ENCODE measurements at places on chromosomes 6 and 20.

- no peak for DNase-seq
These were observed 91.1 kb upstream of the PMEPA1 start for GRCh38 chr20:57800791-57801430.

- no peak for DNase-seq
These were observed 38.7 kb upstream of the ECI2 start for GRCh38 chr6:4174042-4174441.

DNA sequence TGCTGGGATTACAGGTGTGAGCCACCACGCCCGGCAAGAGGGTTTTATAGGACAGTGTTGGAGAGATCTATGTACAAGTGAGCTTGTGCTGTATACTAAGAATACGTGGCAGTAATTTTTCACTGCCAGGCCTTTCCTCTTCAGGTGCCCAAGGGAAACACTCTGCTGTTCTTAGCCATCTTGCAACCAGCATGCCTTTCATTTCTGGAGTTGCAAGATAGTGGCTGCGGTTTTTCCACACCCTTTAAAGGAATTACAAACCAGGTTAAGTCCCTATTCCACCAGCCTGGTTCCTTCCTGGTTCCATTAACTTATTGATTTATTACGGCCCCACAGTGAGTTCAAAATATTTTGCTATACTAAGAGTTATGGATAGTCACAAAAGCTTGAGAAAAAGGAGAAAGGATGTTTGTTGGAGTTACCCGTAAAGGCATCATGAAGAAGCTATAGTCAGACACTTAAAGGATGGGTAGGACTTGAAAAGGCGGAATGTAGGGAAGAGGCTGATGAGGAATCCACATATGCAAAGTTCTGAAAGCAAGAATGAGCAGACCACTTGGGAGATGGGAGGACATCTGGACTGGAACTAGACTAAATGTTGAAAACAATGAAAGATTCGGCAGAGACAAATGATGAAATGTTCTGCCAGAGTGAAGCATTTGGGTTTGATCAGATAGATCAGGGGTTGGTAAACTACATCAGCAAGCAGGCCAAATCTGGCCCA lies 61.4 kb upstream of the ASIP start:
- no peak for DNase-seq

DNA sequence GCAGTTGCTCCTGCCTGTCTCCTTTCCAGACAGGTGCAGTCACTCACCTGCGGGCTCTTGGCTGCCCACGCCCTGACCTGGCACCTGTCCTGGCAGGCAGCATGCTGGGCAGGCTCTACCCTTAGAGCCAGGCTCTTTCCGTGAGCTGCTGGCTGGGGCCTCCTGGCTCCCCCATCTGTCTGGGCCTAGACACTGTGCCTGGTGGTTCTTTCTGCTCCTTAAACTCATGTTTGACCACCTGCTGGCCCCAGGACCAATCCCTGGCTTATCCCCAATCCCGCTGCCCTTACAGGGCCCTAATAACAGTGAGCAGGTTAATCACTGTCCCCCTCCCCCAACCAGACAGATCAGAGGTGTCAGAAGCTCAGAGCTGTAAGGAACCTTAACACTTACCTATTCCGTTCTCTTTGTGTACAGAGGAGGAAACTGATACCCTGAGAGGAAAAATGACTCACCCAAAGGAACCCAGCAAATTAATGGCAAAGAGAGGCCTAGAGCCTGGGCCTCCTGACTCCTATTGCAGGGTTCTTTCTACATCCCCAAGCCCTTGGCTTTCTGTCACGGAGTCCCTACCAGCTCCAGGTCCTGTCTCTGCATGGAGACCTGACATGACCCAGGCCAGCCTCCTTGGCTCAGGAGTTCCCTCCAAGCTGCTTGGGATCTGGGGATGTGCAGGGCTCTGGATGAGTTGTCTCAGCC lies 54.7 kb downstream of the RAB44 start:
- no peak for DNase-seq
